NCI-H69 (cell line): ENCODE measurements at places on chromosomes 7 and 10.

DNA sequence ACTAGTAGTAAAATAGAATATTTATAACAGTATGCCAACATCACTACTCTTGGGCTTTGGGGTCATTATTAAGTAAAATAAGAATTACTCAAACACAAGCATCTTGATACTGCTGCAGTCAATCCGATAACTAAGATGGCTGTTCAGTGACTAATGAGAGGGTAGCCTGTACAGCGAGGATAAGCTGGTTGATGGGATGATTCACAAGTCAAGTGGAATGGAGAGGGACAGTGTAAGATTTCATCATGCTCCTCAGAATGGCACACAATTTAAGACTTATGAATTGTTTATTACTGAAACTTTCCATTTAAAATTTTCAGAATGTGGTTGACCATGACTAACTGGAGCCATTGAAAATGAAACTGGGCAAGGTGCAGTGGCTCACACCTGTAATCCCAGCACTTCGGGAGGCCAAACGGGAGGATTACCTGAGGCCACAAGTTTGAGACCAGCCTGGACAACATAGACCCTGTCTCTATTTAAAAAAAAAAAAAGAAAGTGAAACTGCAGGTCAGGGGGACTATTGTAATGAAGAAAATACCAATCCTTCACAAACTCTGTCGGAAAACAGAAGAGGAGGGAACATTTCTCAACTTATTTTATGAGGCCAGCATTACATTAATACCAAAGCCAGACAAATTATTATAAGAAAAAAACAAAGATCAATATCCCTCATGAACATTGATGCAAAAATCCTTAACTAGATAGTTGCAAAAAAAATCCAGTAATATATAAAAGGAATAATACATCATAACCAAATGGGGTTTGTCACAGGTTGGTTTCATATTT is 11.2 kb downstream of the AVL9 start:
- no peak for DNase-seq

- no peak for DNase-seq
Measured at GRCh38 chr10:94683214-94684054, at the start of gene CYP2C18. TSS of gene CYP2C18 (plus strand) at chr10:94683729. CDS start at chr10:94683820, 91 bp downstream.

DNA sequence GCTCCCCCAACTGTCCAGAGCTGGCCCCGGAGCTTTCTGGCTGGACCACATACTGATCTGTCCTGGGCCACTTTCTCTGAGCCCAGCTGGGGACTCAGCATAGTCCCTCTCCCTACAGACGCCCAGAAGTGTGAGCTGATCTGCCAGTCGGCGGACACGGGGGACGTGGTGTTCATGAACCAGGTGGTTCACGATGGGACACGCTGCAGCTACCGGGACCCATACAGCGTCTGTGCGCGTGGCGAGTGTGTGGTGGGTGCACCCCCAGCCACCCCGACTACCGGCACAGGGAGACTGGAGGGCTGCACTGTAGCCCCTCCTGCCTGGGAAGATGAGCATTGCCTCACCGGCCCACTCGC is 41.8 kb downstream of the TBATA start:
- no peak for DNase-seq

DNA sequence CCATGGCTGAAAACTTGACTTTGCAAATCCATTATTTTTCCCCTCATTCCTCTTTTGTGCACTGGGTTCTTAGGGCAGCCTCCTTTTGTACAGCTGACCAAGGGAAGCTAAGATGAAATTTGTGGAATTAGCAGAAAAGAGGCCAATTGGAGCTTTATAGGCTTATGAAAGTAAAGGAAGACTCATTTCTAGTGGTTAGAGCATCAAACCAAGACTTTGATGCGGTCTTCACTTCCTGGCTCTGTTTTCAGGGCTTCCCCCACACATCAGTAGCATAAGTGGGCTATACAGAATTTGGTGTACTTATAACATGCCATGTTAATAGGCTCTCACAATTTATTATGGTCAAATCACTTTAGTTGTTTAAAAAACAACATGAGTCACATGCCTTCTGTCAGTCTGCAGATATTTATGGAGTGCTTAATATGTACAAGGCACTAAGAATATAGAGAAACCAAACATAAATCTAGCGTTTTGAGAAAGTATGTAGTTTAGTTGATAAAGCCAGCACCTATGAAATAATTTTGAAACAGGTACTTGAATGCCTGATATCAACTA is 5.7 kb downstream of the AUTS2 start:
- DNase-seq: no peak

GRCh38 chr10:97328646-97329453 is 5.7 kb downstream of the FRAT2 start:
- DNase-seq: no peak

- peak; percentile 43 for DNase-seq
Measured at GRCh38 chr7:147912291-147912690, 678.3 kb upstream of the C7orf33 start.

- DNase-seq: no peak
Measured at GRCh38 chr10:80718024-80718423, 180.3 kb downstream of the SH2D4B start.

DNA sequence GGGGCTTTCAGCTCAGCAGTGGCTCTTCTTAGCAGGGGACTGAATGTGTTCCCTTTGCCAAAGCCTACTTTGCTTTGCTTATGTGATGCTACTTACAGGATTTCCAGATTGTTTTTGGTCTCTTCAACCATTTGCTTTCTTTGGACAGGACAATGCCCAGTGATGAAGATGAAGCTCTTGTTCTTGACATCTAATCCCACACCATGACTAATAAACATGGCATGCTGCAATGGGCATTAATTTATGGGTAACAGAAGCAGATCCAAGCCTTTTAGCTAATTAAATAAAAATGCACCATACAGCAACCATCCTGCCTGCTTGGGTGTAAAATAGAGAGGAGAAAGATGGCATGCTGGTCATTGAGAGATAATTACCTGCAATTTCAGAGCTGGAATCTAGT is 175.5 kb upstream of the ITGB1 start:
- DNase-seq: no peak

DNA sequence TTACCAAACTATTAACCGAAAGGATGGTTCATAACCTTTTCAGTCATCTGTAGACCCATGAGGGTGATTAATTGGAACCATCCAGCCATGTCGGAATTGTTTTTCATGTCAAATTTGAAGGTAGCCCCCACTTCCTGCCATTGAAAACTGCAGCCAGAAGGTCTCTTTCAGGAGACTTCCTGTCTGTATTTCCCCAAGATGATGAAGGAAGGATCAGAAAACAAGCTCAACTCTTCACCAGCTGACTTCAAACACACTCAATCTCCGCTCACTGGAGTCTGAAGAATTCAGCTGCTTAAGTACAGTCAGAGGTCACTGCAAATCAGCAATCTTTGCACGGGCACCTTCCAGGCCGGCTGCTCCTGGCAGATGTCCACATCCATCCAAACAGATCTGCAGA is 291.7 kb upstream of the NPVF start:
- DNase-seq: peak; percentile 33

GRCh38 chr7:25923741-25924460 is 228.1 kb upstream of the NFE2L3 start:
- no peak for DNase-seq

DNA sequence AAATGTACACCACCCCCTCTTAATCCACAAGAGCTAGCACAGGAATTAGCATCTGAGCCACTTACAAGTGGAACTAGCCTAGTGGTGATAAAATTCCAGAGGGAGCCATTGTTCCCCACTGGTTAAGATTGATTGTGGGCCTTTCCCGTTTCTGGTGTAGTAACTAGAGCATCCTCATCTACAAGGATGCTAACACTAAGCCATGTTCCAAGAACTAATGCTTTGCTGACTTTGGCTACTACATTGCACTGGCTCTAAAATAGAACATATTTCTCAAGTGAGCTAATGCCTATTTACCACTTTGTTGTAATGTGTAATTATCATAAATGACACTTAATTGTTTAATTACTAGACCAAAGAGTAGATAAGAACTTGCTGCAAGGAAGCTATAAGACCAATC is 143.7 kb downstream of the FZD1 start:
- DNase-seq: peak; percentile 46

DNA sequence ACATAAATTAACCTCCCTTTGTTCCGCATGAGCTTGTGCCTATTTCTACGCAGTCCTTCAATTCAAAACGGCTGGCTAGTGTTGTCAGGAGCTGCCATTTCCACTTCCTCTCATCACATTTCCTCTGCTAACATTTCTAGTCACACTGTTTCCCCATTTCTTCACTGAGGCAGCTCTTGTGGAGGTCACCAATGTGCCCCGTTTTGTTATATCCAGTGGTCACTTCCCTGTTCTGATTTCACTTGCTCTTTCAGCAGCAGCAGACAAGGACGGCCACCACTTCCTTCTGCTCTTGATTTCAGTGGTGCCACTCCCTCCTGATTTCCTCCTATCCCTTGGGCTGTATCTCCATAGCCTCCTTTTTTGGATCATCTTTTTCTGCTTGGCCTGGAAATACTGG is 64.8 kb upstream of the SEC61G start:
- DNase-seq: no peak

- peak; percentile 96 for DNase-seq
Measured at GRCh38 chr7:111357691-111358090, 204.6 kb downstream of the IMMP2L start.

GRCh38 chr7:91031757-91032156 is 232.5 kb upstream of the FZD1 start:
- DNase-seq: peak; percentile 36

- no peak for DNase-seq
Measured at GRCh38 chr10:12934777-12935176, 66.7 kb downstream of the CCDC3 start.

GRCh38 chr10:79203014-79203644 is 134.4 kb downstream of the ZMIZ1 start:
- no peak for DNase-seq

DNA sequence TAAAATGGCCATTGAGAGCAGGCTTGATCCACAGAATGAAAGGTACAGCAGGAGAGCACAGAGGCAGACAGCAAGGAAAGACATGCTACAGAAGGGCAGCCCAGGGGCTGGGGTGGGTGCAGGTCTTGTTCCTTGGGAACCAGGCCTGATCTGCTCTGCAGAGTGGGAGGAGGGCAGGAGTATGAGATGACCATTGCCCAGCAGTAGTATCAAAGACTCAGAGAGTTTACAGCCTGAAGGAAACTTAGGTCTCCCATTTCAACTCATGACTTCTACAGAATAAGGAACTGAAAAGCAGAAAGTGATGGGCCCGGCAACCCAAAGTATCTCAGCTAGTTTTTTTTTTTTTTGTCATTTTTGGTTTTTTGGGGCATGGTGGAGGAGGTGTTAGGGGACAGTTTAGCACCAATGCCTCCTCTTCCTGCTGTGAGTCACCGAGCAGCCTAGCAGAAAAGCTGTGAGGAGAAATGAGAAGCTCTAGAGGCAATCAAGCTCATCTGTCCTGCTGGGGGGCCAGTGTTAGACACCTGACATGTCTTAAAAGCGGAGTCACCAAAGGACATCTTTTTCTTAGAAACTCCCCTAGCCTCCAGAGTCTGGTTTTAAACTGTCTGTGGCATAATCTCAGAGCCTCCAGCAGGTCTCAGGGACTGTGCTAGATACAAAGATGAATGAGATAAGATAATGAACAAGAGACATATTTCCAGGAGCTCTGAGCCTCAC is 34.3 kb upstream of the HERPUD2 start:
- DNase-seq: no peak

- peak; percentile 48 for DNase-seq
Measured at GRCh38 chr7:129169171-129169671, 19.2 kb upstream of the SMO start.

- peak; percentile 21 for DNase-seq
Measured at GRCh38 chr7:98681511-98681910, 64.4 kb downstream of the NPTX2 start.

- DNase-seq: no peak
Measured at GRCh38 chr7:130845581-130846085, 111.6 kb upstream of the KLF14 start.

DNA sequence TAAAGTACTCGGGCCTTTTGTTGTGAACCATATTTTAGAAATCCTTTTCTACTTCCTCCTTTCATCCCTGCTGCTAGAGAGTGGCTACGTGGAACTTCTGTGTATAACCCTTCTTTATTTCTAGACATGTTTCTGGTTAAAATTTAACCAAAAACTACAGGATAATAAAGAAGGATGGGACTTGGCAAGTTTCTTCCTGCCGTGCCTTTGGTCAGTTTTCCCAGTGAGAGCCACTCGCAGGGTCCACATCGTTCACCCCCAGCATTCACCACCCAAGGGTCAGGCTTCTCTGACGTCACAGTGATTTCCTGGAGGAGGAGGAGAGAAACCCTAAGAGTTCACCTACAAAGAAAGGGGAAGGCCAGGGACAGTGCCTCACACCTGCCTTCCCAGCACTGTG is 45.4 kb downstream of the NKX6-2 start:
- DNase-seq: no peak

DNA sequence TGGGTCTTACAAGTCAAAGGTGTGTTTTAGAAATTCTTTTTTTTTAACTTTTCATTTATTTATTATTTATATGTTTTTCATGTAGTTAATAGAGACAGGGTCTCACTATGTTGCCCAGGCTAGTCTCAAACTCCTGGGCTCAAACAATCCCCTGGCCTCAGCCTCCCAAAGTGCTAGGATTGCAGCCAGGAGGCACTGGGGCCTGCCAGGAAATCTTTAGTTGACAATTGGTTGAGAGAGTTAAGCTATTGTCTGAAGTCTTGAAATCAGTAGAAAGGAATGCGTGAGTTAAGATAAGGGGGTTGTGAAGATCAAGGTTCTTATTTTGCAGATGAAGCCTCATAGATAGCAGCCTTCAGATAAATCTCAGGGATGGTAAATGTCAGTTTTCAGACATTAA is 245.4 kb upstream of the GALNT17 start:
- DNase-seq: no peak

GRCh38 chr7:132076301-132077035 is 499.8 kb downstream of the PLXNA4 start:
- no peak for DNase-seq

GRCh38 chr10:58833771-58834561 is 321.3 kb downstream of the BICC1 start:
- no peak for DNase-seq

- no peak for DNase-seq
Measured at GRCh38 chr10:74934100-74934812, 107.9 kb downstream of the KAT6B start.

DNA sequence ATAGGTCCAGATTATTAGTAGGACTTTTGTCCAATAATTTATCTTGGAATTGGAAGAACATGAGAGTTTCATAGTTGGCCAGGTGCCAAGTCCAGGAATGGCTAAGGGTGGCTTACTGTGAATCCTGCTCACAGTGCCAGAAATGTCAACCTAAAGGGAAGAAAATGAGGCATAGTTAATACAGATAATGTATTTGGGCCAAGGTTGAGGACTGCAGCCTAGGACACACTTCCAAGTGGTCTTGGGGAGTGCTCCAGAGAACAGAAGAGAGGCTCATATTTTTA is 78.2 kb downstream of the MAPK8 start:
- DNase-seq: peak; percentile 24

DNA sequence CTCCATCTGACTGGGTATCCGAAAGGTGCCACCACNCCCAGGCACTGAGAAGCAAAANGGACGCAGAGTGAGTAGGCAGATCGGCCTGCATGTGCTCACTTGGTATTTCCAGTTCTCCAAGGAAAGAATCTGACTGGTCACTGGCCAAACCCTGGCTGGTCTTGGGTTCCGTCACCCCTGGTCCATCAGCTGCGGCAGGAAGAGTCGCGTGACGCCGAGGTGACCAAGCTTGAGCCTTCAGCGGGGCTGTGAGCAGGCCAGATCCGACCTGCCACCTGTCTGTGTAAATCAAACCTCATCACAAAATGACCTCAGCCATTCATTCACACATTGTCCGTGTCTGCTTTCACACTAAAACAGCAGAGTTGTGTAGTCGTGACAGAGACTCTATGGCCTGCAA is 28.8 kb upstream of the CHST15 start:
- DNase-seq: no peak
